Fibroblast of skin of abdomen (primary cell): ENCODE measurements at places on chromosomes 5 and 9.

- DNase-seq: no peak
Measured at GRCh38 chr5:9605041-9605838, 24.9 kb downstream of the TAS2R1 start.

- no peak for DNase-seq
Measured at GRCh38 chr9:129063061-129063460, 17.9 kb upstream of the DOLPP1 start.

DNA sequence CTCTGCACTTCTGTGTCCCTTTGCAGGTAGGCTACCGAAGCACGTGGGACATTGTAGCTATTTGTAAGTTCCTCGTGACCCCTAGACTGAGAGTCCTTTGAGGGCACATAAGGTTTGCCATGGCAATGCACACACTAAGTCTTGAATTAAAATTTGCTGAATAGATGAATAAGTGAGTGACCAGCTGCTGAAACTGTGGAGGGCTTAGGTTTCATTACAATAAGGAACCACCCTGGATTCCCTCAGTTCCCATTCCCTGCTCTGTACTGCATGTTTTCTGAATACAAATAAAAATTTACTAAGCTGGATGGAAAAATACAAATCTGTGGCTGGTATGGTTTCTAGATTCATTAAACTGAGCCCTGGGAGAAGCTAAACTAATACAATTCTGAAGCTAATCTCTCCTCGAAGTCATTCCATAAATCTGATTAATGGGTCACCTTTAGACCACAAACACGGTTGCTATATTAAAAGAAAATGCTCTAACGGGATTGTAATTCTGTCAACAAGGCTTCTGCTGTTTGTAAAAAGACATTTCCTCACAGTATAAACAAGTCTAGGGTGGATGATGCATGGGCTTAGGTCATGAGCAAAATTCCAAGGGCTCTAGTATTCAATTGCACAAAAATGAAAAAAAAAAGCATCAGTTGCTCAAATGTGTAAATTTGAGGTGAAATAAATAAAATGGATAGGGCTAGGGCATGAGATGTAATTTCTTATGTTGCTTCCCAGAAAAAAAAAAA, 172.3 kb downstream of the ATP10B start:
- no peak for DNase-seq

DNA sequence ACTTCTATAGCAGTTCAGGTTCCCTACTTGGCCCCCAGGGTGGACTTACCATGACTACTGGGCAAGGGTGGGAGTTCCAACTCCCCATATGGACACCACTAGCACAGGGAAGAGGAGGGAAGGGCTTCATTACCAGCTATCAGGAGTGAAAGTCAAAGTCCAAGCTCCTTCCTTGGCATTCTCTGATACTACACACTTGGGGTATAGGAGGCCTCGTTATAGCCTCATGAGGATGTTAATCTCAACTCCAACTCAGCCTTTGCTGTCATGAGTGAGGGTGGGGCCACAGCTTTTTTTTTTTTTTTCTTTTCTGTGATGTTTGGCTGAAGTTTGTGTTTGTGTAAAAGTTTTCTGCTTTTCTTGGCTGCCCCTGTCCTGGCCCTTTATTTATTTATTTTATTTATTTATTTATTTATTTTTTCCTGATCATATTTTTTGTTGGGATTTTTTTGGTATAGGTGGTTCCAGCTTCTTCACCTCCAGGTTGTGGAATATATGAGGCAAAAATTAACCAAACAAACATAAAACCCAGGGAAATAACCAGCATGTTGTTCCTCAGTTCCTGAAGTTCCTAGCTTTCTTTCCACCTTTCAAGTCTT, 8.7 kb downstream of the GARIN3 start:
- DNase-seq: no peak

DNA sequence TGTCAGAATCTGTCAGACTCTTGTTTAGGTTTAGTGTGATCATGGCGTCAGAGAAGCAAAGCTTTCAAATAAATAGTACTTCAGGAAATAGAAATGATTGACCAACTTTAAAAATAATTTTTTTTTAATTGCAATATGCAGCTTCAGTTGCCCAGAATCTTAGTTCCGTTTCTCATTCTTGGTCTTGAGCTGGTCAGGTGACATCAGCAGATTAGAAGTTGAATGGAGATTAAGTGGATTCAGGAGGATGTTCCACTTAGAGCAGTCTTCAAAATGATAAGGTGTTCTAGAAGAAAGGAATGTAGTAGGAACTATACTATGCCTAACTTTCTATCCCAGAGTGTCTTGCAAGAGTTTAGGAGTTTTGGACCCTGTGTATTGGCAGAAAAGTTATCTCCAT, 30.6 kb downstream of the OTULIN start:
- DNase-seq: no peak

DNA sequence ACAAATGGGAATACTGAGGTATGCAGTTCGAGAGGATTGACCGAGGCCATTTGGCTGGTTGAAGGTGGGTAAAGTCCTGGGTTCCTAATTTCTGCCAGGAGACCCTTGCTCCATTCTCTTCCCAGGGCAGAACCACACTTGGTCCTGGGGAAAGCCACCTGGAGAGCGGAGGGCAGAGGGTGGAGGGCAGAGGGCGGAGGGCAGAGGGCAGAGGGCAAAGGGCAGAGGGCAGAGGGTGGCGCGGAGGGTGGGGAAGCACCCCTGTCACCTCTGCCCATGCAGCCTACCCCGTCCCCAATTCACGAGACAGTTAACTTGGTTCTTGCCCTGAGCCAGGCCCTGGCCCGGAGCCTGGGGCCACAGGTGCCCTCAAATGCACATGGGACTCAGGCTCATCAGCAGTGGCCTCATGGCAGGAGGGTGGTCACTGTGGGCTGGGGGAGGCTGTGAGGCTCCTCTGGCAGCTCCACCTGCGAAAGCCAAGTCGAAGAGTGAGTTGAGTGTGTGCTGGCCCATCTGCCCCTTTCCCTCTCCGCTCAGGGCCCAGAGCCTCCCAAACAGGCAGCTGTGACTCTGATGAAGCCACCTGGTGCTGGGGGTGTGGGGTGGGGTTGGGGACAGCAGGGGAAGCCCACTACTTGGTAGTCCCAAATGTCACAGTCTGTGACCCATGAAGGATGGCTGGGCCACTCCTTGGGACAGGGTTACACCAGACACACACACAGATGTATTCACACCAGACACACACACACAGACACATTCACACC, 28.0 kb upstream of the FCN1 start:
- DNase-seq: no peak

DNA sequence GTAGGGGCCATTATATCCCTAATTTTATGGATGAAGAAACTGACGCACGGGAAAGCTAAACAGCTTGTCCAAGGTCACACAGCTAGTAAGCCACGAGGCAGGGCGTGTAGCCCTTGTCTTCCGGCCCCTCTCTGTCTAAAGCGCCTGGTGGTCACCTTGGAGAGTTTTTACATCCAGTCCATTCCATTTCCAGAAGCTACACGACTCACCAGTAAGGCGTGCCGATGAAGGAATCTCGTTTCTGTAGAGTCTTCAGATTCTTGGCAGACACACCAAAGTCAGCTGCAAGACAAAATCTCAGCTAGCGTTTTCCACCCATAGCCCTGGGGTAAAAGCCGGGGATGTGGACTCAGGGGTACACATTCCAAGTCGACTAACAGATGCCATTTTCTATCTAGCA, 80.5 kb downstream of the STK10 start:
- peak; percentile 90 for DNase-seq

DNA sequence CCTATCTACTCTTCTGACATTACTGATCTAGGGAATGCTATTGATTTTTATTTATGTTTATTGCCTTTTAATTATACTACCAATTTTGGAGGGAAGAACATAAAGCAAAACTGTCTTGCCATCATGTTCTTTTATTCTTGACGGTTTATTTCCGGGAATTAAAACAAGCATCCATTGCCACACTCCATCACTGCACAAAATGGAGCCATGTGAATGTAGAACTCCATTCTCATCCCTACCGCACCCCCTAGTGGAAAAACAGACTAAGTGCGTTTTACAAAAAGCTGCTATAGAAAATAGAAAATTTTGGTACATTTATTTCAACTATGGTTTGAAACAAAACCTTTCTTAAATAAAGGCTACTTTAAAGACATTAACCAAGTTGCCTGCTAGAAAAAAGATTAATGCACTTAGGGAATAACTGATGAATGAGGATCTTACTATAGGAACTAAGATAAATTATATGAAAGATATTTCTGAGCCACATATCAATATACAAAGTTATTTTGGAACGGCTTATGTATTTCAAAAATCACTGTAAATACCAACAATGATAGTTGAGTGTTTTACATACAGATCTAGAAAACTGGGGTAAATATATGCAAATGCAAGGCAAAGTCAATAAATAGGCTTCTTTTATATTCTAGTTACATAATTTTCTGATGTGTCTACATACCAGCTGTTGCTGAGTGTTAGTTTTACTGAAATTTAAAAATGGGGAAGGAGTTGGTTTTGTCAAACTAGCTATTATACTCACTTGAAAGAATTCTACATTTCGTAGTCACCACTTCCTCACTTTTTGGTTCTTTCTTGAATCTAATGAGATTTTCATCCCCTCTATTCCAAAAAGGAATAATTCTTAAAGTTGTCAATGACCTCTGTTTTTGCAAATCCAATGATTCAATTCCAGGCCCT, 26.5 kb downstream of the OXCT1 start:
- DNase-seq: peak; percentile 61

DNA sequence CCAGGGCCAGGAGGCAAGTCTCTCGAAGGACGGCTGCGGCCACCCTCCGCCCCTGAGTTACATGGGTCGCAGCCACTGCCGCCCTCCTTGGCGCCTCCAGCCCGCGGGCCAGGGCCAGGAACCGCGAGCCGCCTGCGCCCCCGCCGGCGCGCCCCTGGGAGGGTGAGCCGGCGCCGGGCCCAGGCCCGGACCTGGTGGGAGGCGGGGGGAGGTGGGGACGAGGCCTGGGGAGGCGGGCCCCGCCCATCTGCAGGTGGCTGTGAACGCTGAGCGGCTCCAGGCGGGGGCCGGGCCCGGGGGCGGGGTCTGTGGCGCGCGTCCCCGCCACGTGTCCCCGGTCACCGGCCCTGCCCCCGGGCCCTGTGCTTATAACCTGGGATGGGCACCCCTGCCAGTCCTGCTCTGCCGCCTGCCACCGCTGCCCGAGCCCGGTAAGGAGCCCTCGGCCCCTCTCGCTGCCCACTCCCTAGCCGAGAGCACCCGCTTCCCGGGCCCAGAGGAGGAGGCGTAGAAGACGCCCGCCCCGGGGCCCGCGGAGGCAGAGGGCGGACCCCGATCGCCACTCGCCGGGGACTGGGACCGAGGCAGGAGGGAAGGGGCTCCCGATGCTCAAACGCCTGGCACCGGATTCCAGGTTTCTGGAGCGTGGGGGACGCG, at the start of gene ASS1:
Gene ASS1, plus strand, starts transcription at position 397 of the 657 bp plus-strand sequence. CDS start 7,268 bp downstream, outside the sequence.
- DNase-seq: peak; percentile 35

DNA sequence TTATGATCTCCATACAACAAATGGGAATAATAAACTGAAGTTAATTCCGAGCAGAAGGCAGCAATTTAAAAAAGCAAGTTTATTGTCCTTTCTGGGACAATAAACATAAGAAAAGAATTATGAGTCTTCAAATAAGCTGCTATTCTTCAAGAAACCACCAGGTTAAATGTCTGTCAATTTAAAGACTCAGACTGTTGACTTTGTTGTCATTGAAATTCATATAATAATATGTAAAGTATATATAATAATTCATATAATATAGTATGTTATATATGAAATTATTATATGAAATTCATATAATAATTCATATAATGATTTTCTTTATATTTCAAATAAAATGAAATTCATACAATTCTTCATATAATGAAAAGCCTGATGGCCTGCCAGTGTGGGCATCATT, 497.5 kb upstream of the RGMB start:
- no peak for DNase-seq

- no peak for DNase-seq
Measured at GRCh38 chr5:129609710-129610109, 138.2 kb upstream of the MINAR2 start.

GRCh38 chr9:136609838-136610311, 52.8 kb upstream of the EGFL7 start:
- no peak for DNase-seq

GRCh38 chr9:105273731-105274130, 29.3 kb downstream of the SLC44A1 start:
- no peak for DNase-seq

DNA sequence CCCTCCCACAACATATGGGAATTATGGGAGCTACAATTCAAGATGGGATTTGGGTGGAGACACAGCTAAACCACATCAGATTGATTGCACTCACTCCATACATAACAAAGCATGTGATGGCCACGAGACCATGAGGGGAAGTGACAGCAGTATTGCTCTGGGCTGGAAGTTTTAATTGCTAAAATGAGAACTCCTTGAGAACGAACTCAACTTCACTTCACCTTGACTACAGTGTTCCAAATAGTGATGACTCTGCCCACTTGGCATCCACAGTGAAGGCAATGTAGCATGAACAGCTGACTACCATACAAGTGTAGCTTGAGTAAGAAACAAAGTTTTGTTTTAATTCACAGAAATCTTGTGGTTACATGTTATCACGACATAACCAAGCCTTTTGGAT, 739 bp upstream of the SPINK7 start:
- DNase-seq: no peak

- DNase-seq: peak; percentile 54
Measured at GRCh38 chr5:17355586-17356346, 138.3 kb downstream of the BASP1 start.

DNA sequence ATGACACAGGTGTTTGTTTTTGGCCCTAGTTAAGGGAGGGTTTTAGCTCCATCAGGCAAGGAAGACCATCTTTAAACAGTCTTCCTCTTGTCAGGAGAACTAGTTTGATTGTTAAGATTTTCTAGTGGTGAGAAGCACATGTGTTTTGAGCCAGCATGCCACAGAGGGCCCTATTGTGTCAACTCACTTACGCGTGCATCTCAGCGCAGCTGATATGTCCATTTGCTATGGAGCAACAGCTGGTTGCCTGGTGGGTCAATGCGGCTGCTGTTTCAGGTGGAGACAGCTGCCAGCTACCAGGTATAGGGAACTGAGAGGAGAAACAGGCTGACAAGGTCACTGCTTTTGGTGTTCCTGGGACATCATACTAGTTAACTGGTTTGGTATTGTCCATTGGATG, 100.5 kb upstream of the PRRC1 start:
- DNase-seq: no peak

DNA sequence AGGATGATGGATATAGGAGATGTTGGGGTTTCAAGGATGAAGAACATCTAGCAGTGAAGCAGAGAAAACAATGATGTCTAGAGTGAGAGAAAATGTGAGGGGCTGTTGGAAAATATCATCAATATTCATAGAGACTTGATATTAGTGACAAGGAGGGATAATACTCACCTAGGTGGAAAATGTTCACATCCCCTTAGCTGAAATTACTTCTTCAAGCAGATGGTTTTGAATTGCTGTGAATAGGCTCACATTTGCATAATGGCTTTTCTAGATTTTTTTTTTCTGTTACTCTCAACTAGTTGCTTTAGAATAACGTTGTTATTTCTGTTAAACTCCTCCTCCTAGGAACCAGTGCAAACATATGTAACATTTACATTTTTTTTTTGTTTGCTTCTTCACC, 61.6 kb upstream of the MAP1B start:
- no peak for DNase-seq

- no peak for DNase-seq
Measured at GRCh38 chr5:137607771-137608170, 108.6 kb upstream of the SPOCK1 start.
